Panc1 (cell line): ENCODE measurements at places on chromosomes 1 and 21.

DNA sequence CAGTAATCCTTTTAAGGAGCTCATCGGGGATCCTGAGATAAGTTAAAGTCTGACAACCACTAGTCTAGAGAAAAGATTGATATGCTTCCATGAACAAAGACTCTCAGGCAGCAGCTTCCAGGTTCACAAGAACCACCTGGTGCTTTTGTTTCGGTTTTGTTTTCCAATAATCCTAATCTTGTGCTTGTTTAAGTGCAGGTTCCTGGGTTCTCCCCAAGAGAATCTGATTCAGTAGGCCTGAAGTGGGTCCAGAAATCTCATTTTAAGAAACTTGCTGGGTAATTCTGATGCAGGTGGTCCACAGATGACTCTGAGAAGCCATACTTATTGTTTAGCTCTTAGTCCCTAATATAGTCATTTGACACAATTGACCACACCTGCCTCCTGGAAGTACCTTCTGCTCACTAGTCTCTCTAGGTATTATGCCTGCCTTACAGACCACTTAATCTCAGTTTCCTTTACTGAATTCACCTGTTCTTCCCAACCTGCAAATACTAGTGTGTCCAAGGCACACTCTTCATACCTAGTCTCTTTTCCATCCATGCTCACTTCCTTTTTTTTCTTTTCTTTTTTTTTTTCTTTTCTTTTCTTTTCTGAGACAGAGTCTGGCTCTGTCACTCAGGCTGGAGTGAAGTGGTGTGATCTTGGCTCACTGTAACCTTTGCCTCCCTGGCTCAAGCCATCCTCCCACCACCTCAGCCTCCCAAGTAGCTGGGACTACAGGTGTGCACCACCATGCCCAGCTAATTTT is 20.5 kb upstream of the FRRS1 start:
- no peak for DNase-seq

GRCh38 chr1:24898152-24898908 is 31.7 kb downstream of the RUNX3 start:
- DNase-seq = peak; percentile 25

DNA sequence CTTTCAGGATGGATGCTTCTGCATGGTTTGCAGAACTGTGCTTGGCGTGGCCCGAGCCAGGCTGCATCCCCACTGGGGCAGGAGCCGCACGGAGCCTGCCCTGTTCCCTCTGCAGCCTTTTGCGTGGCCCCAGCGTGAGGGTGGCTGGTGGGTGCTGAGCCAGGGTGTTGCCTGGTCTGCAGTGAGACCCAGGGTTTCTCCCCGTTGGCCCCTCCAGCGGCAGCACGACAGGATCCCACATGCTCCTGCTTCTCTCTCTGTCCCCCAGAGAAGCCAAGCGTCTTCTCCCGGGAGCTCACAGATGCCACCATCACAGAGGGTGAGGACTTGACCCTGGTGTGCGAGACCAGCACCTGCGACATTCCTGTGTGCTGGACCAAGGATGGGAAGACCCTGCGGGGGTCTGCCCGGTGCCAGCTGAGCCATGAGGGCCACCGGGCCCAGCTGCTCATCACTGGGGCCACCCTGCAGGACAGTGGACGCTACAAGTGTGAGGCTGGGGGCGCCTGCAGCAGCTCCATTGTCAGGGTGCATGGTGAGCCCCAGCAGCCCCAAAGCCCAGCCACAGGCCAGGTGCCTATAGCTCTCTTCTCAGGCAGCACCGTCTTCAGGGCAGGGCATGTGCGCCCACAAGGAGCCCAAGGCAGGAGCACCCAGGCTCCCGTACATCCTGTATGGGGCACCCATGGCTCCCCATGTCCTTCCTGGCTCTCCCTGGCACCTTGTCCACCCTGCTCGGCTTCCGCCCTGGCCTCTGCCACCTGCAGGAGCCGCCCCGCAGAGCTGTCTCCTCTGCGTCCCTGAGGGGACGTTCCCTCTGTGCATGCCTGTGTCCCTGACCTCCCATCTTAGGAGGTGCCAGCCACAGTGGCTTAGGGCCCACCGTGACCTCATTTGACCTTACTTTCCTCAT is 78.9 kb downstream of the OBSCN start:
- DNase-seq = no peak

- DNase-seq = no peak
Observed at GRCh38 chr1:109620401-109620791, 759 bp downstream of the AMPD2 start.

GRCh38 chr1:20399606-20400180 is 86.3 kb downstream of the CAMK2N1 start:
- DNase-seq = no peak

DNA sequence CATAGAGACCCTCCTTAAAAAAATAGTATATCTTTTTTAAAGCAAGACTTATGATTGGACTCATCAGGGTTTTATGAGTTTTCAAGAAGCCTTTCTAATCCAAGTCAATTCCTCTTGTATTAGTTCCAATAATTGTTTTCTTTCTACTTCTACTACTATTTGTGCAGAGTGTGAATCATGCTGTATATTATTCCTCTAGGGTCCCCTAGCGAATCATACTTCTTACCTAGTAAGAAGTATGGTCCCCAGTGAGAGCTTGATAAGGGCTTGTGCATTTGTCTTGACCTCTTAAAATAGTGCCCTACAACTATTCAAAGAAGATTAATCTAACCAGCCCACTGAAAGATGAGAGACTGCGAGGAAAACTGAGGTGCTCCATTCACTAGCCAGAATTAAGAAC is 715.7 kb upstream of the ZP4 start:
- DNase-seq = no peak

DNA sequence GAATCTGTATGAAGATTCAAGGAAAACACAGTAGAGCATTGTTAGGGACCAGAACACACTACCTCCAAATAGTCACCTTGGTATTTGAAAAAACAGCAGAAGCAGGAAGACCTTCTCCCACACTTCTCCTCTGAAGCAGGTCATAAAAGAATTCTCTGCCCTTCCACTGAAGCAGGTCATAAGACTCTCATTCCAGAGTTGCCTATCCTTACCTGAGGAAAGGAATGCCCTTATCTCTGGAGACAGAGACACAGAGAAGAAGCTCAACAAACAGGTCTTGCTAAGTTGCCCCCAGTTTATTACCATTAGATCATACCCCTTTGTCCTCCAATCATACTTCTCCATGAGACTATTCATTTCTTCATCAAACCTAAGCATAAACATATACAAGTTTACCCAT is 225.8 kb upstream of the TNR start:
- no peak for DNase-seq

- DNase-seq = no peak
Observed at GRCh38 chr21:31180256-31181081, 142.2 kb upstream of the KRTAP19-8 start.

GRCh38 chr1:15899266-15899665 is 51.8 kb downstream of the SPEN start:
- no peak for DNase-seq

- DNase-seq = no peak
Observed at GRCh38 chr1:90718411-90719329, 1.6 kb upstream of the BARHL2 start.

DNA sequence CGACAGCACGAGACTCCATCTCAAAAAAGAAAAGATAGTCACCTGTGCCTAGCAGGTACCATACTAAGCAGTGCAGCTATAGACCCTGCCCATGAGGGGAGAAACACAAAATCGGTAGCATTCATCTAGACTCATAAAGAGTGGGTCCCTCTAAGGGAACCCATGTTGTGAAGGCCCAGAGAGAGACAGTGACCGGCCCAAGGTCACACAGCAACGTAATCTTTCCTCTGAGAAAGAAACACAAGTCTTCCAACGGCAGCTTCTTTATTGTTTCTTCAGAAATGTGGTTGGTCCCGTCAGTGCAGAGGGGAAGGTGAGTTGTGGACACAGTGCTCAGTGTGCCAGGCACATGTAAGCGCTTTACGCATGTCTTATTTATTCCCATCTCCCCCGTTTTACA is 198.6 kb upstream of the TMEM51 start:
- no peak for DNase-seq
